NCI-H524 (cell line): ENCODE measurements at places on chromosomes 2 and 18.

- DNase-seq: no peak
Measured at GRCh38 chr2:20148426-20148922, 76.5 kb downstream of the SDC1 start.

- no peak for DNase-seq
Measured at GRCh38 chr2:102509749-102510148, 36.7 kb downstream of the SLC9A4 start.

DNA sequence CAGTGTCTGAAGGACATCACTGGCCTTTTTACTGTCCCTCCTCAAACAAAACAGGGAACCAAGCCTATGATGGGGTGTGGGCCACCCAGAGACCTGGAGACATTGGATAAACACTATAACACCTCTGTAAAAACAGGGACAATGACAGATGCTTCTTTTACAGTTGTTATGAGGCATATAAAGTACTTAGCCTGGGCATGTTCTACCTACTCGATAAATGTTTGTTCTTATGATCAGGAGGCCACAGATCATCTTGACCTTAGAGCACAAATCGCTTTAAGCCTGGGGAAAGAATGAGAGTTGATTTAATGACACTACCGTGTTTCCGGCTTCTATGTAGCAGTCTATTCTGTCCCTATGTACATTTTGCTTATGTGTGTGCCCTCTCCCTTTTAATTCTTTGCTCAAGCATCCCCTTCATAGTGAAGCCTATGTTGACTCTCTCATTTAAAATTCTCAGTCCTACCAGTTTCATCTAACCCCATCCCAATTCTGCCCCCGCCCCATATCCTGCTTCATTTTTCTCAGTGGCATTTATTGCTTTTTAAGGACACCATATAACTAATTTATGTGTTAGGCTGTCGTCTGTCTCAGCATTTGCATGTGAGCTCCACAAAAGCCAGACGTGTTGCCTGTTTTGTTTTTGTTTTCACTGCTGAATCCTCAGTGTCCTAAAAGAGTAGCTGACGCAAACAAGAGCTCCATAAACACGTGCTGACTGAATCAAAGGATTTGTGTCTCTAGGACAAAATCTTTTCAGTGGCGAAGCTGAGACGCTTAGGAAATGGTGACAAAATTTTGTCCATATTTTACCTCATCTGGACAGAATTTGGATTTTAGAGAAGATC is 182.3 kb upstream of the ST6GAL2 start:
- DNase-seq: no peak

- DNase-seq: no peak
Measured at GRCh38 chr2:147345246-147345645, 499.6 kb upstream of the ACVR2A start.

- no peak for DNase-seq
Measured at GRCh38 chr18:13616525-13617035, 109.8 kb downstream of the FAM210A start.

DNA sequence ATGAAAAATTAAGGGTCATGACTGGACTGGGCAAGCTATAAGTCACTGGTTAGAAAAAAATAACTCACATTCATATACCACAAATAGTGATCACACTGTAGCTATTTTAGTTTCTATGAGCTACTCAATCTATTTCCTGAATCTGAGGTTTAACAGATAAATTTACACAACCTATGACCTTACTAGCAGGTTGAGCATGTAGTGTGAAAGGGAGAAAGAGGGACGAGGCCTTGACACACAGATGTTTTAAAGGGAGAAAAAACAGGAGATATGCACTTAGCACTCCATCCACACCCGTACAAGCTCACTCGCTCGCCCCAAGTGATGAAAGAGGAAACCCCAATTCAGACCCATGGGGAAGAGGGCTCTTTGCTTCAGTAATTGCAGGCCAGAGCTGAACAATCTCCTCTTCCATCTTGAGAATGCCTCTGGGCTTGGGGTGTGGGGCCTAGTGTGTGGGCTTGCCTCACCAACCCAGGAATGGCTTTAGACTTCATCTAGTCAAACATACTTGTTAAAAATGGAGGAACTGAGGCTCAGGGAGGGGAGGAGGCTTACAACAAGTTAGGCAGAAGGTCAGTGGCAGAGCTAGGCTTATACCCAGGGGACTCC is 10.7 kb downstream of the CYRIA start:
- DNase-seq: no peak

GRCh38 chr2:98658816-98659490 is 50.6 kb downstream of the UNC50 start:
- no peak for DNase-seq

- no peak for DNase-seq
Measured at GRCh38 chr2:15634846-15635490, 43.3 kb downstream of the DDX1 start.
